ENCODE measurements at places on chromosomes 12 and 14. TPM values are rescaled to one million over a fixed set of nuclear protein-coding genes. Genes with fewer than 3 reads are reported as not detected.
A peak's percentile ranks its signal among the peaks of the same experiment; 100 is the strongest.

GRCh38 chr14:82511399-82511798, 977.7 kb upstream of the SEL1L start:
- no peaks in the 10 kb centered on the region for H3K27me3 ChIP-seq
- DNase-seq = no peak
- H3K27ac ChIP-seq = no peak overlapping the region
- no peaks in the 10 kb centered on the region for H3K36me3 ChIP-seq
- H3K4me1 ChIP-seq = peaks cover 11% of the 10 kb centered on the region
- H3K4me3 ChIP-seq = no peak overlapping the region

DNA sequence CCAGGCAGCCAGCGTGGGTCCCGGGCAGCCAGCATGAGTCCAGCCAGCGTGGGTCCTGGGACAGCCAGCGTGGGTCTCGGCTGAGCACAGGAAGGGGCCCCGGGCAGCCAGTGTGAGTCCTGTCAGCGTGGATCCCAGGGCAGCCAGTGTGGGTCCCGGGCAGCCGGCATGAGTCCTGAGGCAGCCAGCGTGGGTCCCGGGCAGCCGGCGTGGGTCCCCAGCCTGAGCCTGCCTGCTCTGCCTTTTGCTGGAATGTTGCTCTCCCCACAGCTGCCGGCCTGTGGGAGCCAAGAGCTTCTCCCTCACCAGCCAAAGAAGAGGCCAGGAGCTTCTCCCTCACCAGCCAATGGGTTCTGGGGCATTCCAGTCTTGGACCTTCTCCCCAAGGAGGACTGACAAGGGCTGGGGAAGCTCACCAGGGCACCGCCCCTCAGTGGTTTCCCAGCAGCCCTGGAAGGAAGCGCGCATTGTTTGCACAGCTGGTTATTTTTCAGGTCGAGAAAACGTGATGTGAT, 15.0 kb upstream of the RFLNA start:
- no peaks in the 10 kb centered on the region for H3K36me3 ChIP-seq
- H3K4me1 ChIP-seq = peaks cover 6% of the 10 kb centered on the region
- H3K4me3 ChIP-seq = no peak overlapping the region

GRCh38 chr12:57523706-57524614, 1.3 kb downstream of the MBD6 start:
- no peaks in the 10 kb centered on the region for H3K27me3 ChIP-seq
- H3K36me3 ChIP-seq = peaks cover 6% of the 10 kb centered on the region
- DNase-seq = no peak
- H3K4me1 ChIP-seq = peaks cover 24% of the 10 kb centered on the region
- H3K27ac ChIP-seq = peak overlapping the region; percentile 88

GRCh38 chr12:6226679-6227051, 26.5 kb downstream of the CD9 start:
- H3K4me1 ChIP-seq = peaks cover 77% of the 10 kb centered on the region
- peaks cover 4% of the 10 kb centered on the region for H3K36me3 ChIP-seq
- H3K4me3 ChIP-seq = no peak overlapping the region
- peak overlapping the region; percentile 96 for H3K27ac ChIP-seq
- no peaks in the 10 kb centered on the region for H3K27me3 ChIP-seq
- DNase-seq = peak; percentile 30

GRCh38 chr12:80314741-80315140, 129.3 kb upstream of the PTPRQ start:
- H3K4me1 ChIP-seq = no peaks in the 10 kb centered on the region
- H3K27ac ChIP-seq = no peak overlapping the region
- H3K36me3 ChIP-seq = no peaks in the 10 kb centered on the region
- H3K4me3 ChIP-seq = no peak overlapping the region
- H3K27me3 ChIP-seq = no peaks in the 10 kb centered on the region
- no peak for DNase-seq

GRCh38 chr12:93126069-93126474, 197.0 kb upstream of the EEA1 start:
- H3K27ac ChIP-seq = peak overlapping the region; percentile 94
- H3K4me1 ChIP-seq = peaks cover 51% of the 10 kb centered on the region
- H3K27me3 ChIP-seq = no peaks in the 10 kb centered on the region
- H3K4me3 ChIP-seq = no peak overlapping the region
- no peak for DNase-seq
- H3K36me3 ChIP-seq = no peaks in the 10 kb centered on the region

GRCh38 chr12:123840765-123841425, 78.8 kb downstream of the DNAH10 start:
- no peaks in the 10 kb centered on the region for H3K27me3 ChIP-seq
- H3K4me3 ChIP-seq = no peak overlapping the region
- DNase-seq = no peak
- no peaks in the 10 kb centered on the region for H3K36me3 ChIP-seq
- H3K4me1 ChIP-seq = no peaks in the 10 kb centered on the region

- H3K4me3 ChIP-seq = no peak overlapping the region
- no peak for DNase-seq
- H3K27ac ChIP-seq = no peak overlapping the region
- no peaks in the 10 kb centered on the region for H3K4me1 ChIP-seq
- no peaks in the 10 kb centered on the region for H3K36me3 ChIP-seq
Measured at GRCh38 chr14:62631176-62631575, 414.1 kb downstream of the KCNH5 start.

DNA sequence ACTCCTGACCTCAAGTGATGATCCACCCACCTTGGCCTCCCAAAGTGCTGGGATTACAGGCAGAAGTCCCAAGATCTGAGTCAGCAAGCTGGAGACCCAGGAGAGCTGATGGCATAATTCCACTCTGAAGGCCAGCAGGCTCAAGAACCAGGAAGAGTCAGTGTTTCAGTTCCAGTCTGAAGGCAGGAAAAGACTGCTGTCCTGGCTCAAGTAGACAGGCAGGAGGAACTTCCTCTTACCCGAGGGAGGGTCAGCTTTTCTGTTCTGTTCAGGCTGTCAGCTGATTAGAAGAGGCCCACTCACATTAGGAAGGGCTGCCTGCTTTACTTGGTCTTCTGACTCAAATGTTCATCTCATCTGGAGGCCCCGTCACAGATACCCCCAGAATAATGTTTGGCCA, 206.0 kb upstream of the MYL2 start:
- no peak for DNase-seq
- no peaks in the 10 kb centered on the region for H3K27me3 ChIP-seq
- H3K36me3 ChIP-seq = no peaks in the 10 kb centered on the region

DNA sequence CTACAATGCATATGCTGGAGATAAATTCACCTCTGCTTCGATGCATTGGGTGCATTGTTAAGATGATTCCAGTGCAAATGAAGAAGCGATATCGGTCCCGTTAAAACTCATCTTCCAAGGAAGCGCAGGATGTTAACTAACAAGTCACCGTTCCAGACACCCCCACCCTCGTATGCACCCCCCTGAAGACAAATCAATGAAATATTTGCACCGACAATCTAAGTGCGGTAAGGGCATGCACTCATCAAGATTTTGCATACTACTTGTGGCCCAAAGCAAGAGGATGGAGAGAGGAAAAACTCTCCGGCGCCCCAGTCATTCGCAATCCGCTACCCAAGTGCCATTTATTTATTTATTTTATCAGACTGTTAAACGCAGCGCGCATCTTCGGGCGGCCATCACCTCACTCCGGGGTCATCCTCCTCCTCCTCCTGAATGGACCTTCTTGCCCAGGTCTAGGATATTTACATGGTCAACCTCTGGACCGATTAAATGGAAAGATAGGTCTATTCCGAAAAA, 1.2 kb downstream of the NOVA1 start:
- no peaks in the 10 kb centered on the region for H3K36me3 ChIP-seq
- H3K4me3 ChIP-seq = peak overlapping the region; percentile 49
- DNase-seq = no peak
- no peak overlapping the region for H3K27ac ChIP-seq

DNA sequence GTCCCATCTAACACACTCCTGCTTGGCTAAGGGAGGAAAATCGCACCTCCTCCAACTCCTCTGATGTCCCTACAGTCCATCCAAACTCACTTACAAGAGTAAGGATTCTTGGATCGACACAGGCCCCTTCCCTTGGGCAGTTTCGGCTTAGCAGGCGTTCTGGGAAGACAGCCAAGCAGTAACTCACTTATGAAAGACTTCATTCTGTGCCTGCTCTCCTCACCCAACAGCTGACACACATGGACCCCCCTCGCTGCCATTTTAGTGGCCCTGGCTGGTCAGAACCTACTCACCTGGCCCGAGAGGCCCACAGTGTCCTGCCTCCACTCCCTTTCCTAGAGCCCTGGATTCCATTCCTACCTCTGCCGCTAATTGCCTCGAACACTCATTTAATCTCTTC, 52.3 kb upstream of the BCL2L14 start:
- no peak for DNase-seq
- H3K27me3 ChIP-seq = peaks cover 2% of the 10 kb centered on the region
- no peak overlapping the region for H3K4me3 ChIP-seq
- no peak overlapping the region for H3K27ac ChIP-seq
- no peaks in the 10 kb centered on the region for H3K36me3 ChIP-seq

DNA sequence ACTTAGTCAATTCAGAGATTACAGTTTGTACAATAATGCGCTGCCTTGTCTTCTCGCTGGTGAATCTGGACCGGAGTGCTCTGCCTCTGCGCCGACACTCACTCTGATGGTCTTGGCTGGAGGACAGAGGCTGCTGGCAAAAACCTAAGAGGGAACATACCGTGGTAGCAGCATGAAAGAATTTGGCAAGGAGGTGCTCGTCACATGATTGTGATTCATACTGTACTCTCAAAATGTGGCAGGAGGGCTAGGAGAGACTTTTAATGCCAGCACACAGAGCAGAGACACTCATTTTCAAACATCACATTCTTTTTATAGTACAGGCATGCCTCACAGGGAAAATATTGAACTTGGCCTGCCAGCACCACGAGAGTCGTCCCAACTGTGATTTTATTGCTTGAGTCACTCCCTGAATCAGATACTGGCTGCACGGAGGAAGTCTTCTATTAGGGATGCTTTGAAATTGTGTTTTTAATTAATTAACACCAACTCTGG, 67.8 kb downstream of the HMGA2 start:
- H3K4me3 ChIP-seq = no peak overlapping the region
- H3K27me3 ChIP-seq = no peaks in the 10 kb centered on the region
- no peak for DNase-seq
- H3K27ac ChIP-seq = peak overlapping the region; percentile 86

Gene PKP2
- total RNA-seq = 275 TPM

Gene TDRD9
- not detected for total RNA-seq

- no peak overlapping the region for H3K4me3 ChIP-seq
- no peaks in the 10 kb centered on the region for H3K27me3 ChIP-seq
- no peak for DNase-seq
- H3K27ac ChIP-seq = no peak overlapping the region
- H3K36me3 ChIP-seq = peaks cover 4% of the 10 kb centered on the region
- no peaks in the 10 kb centered on the region for H3K4me1 ChIP-seq
Measured at GRCh38 chr12:12156116-12156515, 85.4 kb downstream of the BCL2L14 start.

Gene MYF6
- total RNA-seq = not detected

- H3K4me3 ChIP-seq = no peak overlapping the region
- H3K27me3 ChIP-seq = no peaks in the 10 kb centered on the region
- H3K36me3 ChIP-seq = peaks cover 2% of the 10 kb centered on the region
- DNase-seq = no peak
- no peak overlapping the region for H3K27ac ChIP-seq
Measured at GRCh38 chr12:46391630-46392029, 19.1 kb upstream of the SLC38A2 start.
